Progenitor cell of endocrine pancreas (in vitro differentiated cells): ENCODE measurements at places on chromosomes 5 and 9.

GRCh38 chr5:33364406-33364805 lies 76.4 kb upstream of the TARS1 start:
- H3K4me3 ChIP-seq = no peak overlapping the region
- no peaks in the 10 kb centered on the region for H3K27me3 ChIP-seq
- H3K36me3 ChIP-seq = peaks cover 1% of the 10 kb centered on the region
- no peak overlapping the region for H3K27ac ChIP-seq
- no peak for DNase-seq

GRCh38 chr5:35202319-35203111 lies 27.8 kb downstream of the PRLR start:
- peaks cover 5% of the 10 kb centered on the region for H3K4me1 ChIP-seq
- H3K27me3 ChIP-seq = peaks cover 8% of the 10 kb centered on the region
- DNase-seq = peak; percentile 13
- H3K4me3 ChIP-seq = no peak overlapping the region
- H3K36me3 ChIP-seq = no peaks in the 10 kb centered on the region
- H3K27ac ChIP-seq = no peak overlapping the region

- no peak overlapping the region for H3K27ac ChIP-seq
- H3K27me3 ChIP-seq = peaks cover 79% of the 10 kb centered on the region
- H3K4me1 ChIP-seq = peaks cover 15% of the 10 kb centered on the region
- DNase-seq = no peak
These were observed 3.1 kb downstream of the OLFM1 start for GRCh38 chr9:135090547-135090946.

- H3K27ac ChIP-seq = no peak overlapping the region
- no peak overlapping the region for H3K4me3 ChIP-seq
- DNase-seq = no peak
- no peaks in the 10 kb centered on the region for H3K36me3 ChIP-seq
- H3K27me3 ChIP-seq = no peaks in the 10 kb centered on the region
- H3K4me1 ChIP-seq = no peaks in the 10 kb centered on the region
These were observed 88.9 kb upstream of the TYRP1 start for GRCh38 chr9:12604164-12604821.
